ENCODE measurements at places on chromosomes 11 and 22.
A peak's percentile ranks its signal among the peaks of the same experiment; 100 is the strongest.

DNA sequence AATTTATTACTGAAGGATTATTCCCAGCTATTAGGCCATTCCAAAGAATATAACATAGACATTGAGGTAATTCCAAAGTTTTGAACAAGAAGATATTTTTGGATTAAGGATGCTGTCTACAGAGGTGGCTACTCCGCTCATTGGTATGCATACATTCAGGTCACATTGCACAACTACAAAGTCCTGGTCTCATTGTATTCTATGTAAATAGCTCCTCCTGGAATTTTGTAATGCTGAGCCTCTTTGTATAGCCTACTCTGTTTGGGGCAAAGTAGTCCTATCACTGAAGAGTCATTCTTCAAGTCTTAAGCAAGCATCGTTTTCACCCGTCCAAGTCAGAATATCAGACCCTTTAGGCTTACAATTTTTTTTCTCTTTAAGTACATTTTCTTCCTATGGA, 142.4 kb downstream of the KIF18A start:
- DNase-seq = peak; percentile 43

GRCh38 chr11:10328314-10329098, 23.6 kb downstream of the ADM start:
- peak; percentile 56 for DNase-seq

DNA sequence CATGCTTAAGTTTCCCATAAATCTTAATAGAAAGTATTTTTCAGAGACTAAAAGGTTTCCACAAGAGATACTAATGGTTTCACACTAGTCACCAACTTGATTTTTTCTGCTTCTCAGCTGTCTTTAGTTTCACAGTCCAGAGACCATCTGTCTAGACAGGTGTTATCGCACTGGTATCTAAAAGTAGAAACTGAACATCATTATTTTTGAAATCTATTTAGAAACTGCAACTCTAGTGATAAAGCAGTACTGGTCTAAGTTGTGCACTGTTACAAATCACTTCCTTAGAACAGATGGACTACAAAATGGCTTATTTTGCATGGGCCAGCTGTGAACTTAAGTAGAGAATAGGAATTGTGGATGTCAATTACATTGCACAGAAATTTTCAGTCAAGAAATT, 78.0 kb downstream of the CNTN5 start:
- DNase-seq = no peak

GRCh38 chr11:21636561-21636960, 556.3 kb upstream of the ANO5 start:
- DNase-seq = no peak

DNA sequence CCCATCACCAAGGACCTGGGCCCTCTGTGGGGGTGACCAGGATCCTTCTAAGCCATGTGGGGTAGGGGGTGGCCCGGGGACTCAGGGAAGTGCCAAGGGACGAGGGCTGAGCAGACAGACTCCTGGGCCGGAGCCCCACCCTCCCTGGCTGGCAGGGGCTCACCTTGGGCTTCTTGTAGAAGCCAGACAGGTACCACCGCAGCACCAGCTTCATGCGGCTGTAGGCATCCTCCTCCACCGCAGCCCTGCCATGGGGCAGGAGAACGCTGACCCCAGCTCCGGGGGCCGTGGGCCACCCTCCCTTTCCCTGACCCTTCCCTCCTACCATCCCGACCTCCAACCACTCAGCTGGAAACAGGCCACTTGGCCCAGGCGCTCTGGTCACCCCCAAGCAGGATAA, 45.9 kb upstream of the CARS1 start:
- no peak for DNase-seq

DNA sequence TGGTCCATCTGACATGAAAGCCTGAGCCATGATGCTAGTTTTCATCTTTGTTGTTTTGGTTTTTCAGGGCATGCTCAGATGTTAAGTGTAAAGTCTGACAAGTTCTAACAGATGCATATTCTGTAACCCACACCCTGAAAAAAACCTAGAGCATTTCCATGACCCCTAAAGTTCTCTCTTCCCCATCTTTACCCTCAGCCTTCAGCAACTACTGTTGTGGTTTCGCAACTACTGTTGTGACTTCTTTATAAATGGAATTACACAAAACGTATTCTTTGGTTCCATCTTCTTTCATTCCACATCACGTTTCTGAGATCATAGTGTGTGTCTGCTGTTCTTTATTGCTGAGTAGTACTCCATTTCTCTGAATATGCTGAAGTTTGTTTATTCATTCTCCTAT, 65.1 kb upstream of the LDLRAD3 start:
- no peak for DNase-seq

DNA sequence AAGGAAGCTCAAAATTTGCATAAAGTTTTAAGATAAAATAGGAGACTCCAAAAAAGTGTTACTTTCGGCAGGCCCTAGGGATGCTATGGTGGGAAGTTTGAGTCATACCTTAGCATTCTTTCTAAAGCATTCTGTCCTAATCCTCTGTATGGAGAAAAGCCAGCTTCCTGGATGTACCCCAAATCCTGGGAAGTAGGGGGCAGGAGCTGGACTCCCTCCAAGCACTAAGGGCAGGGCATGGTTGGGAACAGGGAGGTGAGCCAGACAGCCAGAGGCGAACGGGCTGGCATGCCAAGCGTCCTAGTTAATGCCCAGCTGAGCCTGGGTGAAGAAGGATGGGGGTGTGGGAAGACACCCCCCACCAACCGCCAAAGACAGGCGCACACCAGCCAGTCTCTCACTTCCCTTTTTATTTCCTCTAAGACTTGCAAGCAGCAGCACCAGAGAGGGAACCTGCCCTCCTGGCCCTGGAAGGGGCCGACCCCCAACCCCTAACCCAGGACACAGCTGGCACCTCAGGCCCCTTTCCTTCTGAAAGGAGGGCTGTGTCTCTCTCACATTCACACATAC, 23.9 kb downstream of the RTN4RL2 start:
- DNase-seq = no peak

GRCh38 chr11:113907681-113908080, 3.1 kb downstream of the HTR3B start:
- DNase-seq = no peak

DNA sequence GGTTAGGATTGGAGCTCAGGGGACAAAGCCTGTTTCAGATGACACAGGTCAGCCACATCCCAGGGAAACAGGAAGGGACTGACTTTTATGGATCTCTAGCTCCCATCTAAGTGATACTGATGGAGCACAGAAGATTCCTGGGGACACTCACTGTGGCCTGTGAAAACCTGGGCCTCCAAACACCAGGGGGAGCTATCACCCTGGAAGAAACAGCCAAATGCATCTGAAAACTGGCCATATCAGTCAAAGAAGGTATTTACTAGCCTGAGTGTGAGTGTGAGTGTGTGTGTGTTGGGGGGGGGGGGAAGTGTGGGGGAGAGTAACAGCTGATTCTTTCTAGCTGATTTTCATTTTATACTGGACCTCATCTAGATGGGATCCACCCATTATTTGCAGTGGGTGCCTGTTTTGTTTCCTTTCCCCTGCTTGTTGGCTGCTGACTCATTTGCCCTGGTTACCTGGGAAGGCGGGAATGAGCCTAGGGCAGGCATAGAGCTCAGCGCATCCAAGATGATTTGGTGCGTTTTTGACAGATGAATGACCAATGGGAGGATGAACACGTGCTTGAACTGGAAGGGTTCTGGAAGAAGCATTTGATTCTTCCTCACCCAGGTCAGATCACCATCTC, 284.0 kb downstream of the KIRREL3 start:
- peak; percentile 49 for DNase-seq

GRCh38 chr11:65476632-65477148, 22.2 kb upstream of the MALAT1 start:
- DNase-seq = no peak

DNA sequence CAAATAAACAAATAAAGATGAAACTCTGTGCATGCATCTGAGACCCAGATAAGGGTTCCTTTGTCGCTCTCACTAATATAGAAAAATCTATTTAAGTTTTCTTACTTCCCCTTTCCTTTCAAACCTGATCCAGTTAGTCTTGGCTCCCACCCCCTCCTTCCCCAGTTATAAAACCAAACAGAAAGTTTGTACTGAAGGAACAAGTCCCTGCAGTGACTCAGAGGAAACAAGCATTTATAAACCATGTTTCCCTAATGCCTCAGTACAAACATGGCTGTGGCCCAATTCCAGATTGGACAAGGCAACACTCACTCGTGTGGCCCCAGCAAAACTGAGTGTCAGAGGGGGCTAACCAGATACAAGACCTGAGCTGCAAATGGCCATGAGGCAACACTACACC, 65.5 kb upstream of the ARHGAP20 start:
- DNase-seq = peak; percentile 33

GRCh38 chr22:29633514-29634312, 30.3 kb downstream of the NF2 start:
- no peak for DNase-seq

GRCh38 chr11:37533087-37533486, 935.1 kb upstream of the RAG2 start:
- DNase-seq = no peak

DNA sequence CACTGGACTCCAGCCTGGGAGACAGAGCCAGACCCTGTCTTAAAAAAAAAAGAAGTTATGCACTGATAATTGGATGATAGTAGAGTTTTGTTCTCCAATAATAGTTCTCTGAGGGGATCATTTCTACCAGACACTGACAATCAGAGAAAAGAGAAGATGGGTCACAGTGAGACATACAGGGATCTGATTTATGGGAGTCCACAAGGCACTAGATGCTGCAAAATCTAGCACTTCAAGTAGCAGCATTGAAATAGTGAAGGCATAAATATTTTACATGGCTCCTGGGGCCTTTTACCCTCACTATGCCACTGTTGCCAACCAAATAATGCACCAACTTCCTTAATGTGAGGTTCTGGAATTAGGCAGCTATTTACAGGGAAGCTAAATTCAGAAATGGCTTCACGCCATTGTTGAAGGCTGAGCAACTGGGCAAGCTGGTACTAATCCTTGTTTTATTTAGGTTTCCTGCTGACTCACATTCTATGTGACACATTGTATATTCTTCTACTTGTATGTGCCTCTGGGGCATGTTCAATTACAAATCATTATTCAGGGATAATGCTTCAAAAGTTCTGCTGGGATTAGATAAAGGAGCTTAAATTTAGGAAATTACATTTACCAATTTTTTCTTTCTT, 38.2 kb upstream of the ABTB2 start:
- DNase-seq = peak; percentile 22

GRCh38 chr11:44993971-44994704, 43.5 kb upstream of the TP53I11 start:
- DNase-seq = no peak

DNA sequence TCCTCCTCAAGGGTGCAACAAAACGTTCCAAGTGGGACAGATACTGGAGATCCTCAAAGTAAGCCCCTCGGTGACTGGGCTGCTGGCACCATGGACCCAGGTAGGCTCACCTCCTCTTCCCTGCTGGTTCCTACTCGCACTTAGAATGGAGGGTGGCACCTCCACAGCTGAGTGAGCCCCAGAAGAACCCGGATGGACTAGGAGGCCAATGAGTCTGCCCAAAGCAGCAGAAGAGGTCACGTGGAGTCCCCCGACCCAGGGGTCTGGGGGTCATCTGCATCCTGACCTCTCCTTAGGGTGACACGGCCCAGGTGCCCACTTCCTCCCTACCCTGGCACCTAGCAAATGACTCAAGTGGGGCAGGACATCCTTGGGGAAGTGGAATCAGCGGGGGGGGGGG, 4.4 kb downstream of the APOL1 start:
- DNase-seq = no peak

- DNase-seq = peak; percentile 53
These were observed 268.4 kb downstream of the ETS1 start for GRCh38 chr11:128318856-128319474.

DNA sequence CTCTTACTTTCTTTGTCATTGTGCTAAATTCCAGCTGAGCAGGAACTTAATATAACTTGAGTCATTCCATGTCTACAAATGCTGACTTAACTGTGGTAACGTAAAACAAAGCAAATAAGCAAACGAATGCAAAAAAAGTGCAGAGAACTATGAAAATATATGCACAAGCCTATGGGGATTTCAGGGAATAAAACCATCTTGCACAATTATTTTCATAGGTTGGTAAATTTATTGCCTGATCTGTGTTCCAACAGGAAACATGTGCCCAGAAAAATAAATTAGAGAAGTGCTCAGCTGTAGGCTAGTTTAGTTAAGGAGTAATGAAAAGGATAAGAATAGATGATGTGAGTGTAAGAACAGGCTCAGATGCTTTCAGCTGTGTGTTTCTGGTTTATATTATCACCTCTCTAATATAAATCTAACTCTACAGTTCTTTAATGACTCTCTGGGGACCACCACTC, 1169.3 kb downstream of the LRRC4C start:
- peak; percentile 43 for DNase-seq

DNA sequence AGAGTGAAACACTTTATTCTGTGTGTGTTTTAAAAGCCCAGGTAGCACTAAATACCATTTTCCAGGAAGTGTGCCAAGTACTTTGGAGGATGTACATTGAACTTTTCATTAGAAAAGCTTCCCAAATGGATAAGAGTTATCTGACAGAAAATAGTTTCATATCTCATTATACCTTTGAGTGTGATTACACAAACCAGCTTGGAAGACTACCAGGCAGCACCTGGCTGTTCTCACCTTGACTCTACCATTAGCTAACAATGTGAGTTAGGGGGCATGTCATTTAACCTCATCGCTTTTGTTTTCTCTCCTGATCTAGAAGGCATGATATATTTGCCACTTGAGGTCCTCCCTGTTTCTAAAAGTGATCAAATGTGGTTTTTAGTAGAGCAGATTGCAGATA, 50.2 kb downstream of the GRM5 start:
- no peak for DNase-seq

DNA sequence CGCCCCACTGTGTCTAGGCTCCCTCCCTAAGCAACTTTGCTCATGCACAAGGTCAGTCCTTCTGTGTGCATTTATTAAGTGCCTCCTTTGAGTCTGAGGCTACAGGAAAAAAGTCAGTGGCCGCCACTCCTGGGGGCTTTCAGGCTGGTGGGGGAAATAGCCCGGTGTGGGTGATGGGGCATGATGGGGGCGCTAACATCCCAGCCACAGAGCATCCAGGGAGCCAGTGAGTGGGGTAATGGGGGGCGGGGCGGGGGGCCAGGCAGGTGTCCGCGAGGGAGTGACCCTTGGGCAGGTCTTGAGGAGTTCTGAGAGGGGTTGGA, 9.9 kb upstream of the EHD1 start:
- no peak for DNase-seq

- DNase-seq = no peak
These were observed 4.3 kb upstream of the ZBED4 start for GRCh38 chr22:49849161-49850020.

- DNase-seq = no peak
These were observed 44.4 kb upstream of the WNT11 start for GRCh38 chr11:76250520-76251225.

Measured in fibroblast of upper back skin (primary cell).